ENCODE measurements at places on chromosomes 4 and X.

DNA sequence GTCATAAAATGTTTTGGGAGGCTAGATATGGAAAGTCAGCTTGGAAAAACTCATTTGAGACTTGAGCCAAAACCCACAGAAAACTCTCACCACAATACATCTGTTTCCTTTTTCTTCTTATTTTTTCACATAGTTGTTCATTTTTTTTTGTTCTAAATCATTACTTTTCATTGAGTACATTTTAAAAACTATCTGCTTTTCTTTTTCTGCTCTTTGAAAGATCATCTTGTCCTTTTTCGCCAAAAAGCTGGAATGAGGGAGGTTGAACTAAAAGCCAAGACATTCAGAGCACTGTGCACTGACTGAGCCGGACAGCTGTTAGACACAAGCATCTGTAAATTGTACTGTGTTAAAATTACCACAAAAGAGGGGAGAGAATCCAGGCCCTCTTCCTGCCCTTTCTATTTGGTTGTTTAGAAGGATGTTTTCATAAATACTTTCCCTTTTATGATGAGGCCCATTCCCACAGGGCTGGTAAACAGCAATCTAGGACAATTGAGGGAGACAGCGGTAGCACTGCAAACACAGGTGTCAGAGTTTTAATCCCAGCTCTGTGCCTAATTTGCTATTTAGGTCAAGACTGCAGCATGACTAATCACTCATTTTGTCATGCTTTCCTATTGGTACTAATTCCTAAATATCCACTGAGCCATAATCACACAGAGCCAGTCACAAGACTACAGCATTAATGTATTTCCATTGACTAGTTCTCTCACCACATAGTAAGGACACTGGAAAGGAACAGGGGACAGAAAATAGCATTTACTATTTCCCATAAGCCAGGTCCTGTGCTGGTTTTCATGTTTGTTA is 7.3 kb upstream of the RNF150 start:
- no peak for DNase-seq

- no peak for DNase-seq
These were observed 112.3 kb upstream of the GALNT7 start for GRCh38 chr4:173056271-173056670.

- no peak for DNase-seq
These were observed 113.0 kb downstream of the PCDH7 start for GRCh38 chr4:30833206-30833605.

DNA sequence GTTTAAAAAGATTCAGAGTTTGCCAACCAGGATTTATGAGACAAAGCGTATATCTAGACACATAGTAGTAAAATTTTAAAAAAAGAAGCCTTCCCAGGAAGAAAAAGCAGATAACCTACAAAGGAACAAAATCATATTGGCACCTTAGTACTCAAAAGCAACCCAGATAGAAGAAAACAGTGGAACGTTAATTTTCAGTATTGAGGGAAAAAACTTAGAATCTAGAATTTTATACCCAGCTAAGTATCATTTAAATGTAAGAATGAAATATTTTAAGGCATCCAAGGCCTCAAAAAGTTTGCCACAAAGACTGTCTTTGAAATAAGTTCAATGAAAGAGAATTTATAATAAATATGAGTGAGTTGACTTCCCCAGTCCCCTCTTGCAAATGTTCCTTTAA is 96.5 kb upstream of the EOLA2 start:
- no peak for DNase-seq

DNA sequence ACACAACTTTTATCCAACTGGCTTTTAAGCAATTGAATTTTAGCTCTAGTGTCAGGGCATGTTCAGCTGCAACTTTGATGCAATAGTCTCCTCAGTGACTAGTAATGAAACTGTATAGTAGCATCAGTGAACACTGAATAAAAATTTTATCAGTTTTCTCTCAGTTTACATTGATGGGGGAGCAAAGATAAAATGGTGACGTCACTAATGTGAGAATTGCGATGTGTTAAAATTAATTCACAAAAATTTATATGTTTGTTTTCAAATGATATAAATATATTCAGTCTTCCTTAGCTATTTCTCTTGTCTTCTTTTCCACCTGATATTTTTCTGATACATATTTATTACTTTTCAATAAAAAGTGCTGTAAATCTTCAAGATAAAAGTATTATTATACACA is 508.8 kb upstream of the AGA start:
- DNase-seq: no peak

DNA sequence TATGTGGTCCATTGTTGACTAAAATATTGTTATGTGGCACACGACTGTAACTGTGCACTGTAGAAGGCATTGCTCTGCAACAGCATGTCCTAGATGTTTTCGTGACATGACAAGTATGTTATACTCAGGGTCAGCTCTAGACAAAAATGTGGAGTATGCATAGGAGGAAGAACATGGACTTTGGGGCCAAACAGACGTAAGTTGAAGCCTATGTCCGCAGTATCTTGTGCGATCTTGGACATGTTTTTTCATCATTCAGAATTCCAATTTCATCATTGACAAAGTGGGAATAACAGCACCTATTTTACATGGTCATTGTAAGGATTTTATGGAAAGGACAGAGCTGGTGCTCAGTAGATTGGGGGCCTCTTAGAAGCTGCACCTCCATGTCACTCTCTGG is 27.7 kb upstream of the PROM1 start:
- DNase-seq: no peak

All from CD4-positive, alpha-beta T cell treated with Interleukin-1 beta for 1 hour (primary cell).